ENCODE measurements at places on chromosomes 16 and 17. TPM values are rescaled to one million over a fixed set of nuclear protein-coding genes. Genes with fewer than 3 reads are reported as not detected.

The HIGD1B gene
- total RNA-seq = not detected

The SLC52A1 gene
- 0.36 TPM for total RNA-seq

The CCL2 gene
- total RNA-seq = 48.5 TPM

The NUPR1 gene
- total RNA-seq = 25.2 TPM
